ENCODE measurements at places on chromosomes 13 and 19.

DNA sequence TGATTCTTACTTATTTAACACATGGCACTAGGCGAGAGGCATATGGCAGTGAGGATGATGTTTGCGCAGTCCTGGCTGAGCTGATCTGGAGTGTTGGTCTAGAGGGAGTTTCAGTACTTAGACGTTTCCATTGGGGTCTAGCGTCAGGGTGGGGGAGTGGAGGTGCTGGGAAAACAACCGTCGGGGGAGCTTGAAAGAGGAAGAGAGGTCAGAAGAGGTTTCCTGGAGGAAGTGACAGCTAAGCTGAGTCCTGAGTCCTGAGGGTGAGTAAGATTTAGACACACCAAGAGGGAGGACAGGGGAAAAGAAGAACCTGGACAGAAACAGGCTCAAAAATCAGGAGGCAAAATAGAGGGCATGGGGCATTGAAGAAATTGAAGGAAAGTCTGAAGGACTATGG lies 81.4 kb downstream of the ALOX5AP start:
- no peak for DNase-seq

DNA sequence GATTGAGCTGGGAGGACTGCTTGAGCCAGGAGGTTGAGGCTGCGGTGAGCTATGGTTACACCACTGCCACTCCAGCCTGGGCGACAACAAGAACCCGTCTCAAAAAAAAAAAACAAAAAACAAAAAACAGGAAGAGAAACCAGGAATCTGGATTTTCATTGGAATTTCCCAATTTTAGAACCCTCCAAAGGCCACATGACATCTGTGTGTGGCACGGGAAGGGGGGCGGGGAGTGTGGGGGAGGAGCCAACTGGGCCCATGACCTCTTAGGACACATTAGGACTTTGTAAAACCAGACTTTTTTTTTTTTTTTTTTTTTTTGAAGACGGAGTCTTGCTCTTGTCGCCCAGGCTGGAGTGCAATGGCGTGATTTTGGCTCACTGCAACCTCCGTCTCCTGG lies 21.2 kb upstream of the MYDGF start:
- DNase-seq: no peak

DNA sequence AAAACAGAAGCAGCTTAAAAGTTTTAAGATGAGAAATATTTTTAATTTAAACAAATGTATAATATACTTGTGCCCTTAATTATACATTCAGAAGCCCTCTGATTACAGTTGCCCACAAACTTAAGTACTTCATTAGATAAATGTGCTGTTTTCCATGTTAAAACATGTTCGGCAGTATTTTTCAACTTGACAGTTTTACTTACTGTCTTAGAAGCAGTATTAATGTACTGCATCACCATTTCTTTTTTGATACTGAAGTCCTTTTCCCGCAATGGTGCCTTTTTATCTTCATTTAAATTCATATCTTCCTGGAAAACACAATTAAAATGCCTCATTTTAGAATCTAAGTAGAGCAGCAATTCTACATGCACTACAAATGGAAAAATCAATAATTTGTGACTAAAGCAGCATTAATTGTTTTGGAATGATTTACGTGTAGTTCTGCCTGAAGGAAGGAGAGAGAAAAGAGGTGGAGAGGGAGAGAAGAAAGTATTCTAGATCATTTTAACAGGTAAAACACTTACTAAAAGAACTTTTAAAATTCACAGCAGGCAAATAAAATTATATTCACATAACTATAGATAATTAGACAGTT lies 70.2 kb downstream of the DIAPH3 start:
- DNase-seq: no peak

- DNase-seq: no peak
Observed at GRCh38 chr19:47492571-47493377, 8.8 kb upstream of the KPTN start.

DNA sequence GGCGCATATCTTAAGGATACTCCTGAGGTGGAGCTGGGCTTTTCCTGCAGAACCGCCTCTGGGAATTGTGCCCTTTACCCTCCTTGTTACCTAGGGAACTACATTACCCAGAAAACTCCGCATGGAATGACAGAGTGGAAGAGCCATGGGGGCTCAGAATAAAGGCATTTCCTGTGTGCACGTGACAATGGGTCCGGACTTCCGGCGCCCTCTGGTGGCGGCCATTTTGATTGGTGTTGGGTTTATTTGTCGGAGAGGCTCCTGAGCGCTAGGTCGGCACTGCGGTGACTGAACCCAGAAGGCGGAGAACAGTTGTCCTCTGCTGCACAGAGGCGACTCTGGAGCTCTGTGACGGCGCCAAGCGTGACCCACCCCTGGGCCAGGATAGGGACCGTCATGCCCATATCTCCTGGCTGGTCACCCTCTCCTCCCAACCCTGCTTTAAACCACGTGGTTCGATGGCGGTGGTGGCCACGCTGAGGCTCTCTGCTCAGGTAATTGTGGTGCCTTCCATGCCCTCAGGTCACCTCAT lies at the start of gene ZNF587B:
TSS of gene ZNF587B (plus strand) at position 229 of the 532 bp plus-strand sequence. CDS start at position 459, 230 bp downstream.
- DNase-seq: no peak

DNA sequence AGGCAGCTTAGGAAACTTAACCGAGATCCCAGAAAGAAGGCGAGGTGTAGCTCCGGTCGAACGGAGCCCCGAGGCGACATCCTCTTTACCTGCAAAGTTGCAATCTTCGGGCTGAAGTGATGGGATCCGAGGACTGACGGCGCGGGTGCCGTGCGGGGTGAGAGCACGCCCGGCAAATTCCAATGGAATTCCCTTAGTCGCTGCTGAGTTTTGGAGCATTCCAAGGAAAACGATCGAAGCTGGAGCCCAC lies 141 bp downstream of the TRPC4 start:
- DNase-seq: no peak

DNA sequence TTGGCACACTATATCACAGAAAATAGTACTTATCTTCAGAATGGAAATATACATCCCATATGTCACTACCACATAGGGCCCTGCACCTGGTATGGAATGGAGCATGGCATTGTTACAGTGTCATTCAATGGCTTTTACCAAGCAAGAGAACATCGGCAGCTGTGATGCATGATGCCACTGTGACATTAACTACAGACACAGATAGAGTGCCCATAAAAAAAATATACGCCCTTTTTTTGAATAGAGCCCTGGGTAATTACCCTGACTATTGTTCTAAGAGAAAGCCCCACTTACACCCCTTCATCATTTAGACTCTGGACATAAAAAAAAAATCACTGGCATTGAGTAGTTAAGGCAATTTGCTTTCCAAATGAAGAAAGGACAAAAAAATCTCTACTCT lies 320.3 kb downstream of the DNAJC15 start:
- no peak for DNase-seq

- DNase-seq: no peak
Observed at GRCh38 chr13:40181203-40181845, 485.1 kb downstream of the FOXO1 start.

DNA sequence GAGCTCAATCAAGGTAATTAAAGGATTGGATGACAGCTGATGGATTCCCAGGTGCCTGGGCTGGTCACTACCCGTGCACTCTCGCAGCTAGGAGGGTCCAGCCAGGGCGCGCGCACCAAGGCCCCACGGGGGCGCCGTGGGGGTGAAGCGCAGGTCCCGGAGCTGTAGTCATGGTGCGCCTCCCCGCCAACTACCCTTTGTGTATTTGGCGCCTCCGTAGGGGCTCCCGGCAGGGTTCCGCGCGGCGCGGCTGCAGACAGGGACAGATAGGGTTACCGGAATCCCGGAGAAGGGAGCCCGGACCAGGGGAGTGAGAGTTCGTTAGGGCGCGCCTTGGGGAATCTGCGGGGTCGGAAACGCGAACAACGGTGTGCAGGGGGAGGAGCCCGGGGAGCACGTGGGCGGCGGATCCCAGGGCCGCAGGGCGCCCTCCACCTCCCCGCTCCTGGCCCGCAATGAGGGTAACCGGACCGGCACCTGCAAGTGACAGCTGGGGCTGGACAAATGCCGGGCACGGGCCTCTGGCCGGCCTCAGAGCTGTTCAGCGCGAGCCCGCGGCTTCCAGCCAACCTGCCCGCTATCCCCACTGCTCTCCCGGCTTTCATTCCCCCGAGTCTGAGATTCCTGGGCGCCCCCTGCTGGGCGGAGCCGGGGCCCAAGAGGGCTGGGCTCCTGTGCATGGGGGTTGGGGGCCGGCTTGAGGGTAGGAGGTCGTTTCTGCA lies 3.4 kb upstream of the PRAM1 start:
- DNase-seq: peak; percentile 86

- no peak for DNase-seq
Observed at GRCh38 chr19:38405276-38405675, 2.4 kb downstream of the FAM98C start.

- DNase-seq: no peak
Observed at GRCh38 chr19:56838024-56838908, 2.3 kb downstream of the PEG3 start.

DNA sequence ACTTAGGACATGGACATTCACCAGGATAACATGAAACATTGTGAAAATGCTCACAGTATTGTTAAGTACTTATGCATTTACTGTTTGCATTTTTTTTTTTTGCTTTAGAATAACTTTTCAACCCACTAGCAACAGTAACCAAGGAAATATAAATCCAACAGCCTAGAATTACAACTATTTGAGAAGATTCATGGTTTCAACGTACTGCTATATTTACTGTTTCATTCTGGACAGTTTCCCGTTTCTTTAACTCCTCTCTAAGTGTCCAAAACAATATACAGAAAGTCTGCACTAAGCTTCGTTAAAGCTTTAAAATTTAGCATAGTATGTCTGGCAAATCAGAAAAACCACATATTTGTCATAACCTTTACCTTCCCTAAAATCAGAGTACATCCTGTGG lies 2.7 kb downstream of the SMAD9 start:
- DNase-seq: no peak

GRCh38 chr13:51243832-51244231 lies 21.6 kb downstream of the FAM124A start:
- DNase-seq: no peak

GRCh38 chr13:113083402-113084061 lies 22.1 kb upstream of the F7 start:
- DNase-seq: no peak

DNA sequence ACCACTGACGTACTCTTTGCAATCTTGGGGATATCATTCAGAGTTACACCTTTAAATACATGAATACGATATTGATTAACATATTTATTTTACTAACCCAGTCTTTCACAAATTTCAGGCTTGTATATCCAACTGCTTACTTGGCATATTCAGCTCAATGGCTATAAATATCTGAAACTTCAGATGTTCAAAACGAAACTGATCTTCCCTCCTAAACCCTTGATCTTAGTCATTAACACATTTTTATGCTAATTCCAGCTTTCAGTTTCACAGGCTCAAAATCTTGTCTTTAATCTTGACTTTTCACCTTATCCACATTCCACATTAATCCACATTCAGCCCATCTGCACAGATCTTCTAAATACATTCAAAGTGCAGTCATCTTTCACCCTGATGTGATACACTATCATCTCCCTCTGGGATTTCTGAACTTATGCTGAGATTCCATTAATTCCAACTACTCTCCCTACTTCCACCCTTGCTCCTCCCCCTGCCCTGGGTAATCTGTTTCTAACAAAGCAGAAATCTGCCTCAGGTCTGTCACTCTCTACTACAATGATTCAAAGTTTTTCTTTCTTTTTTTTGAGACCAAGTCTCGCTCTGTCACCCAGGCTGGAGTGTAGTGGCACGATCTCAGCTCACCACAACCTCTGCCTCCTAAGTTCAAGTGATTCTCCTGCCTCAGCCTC lies 387.2 kb downstream of the GPC5 start:
- no peak for DNase-seq

GRCh38 chr13:26759907-26760831 lies at the start of gene GPR12:
TSS of gene GPR12 (minus strand) at chr13:26760786. CDS start at chr13:26759827, 959 bp downstream.
- no peak for DNase-seq

- no peak for DNase-seq
Observed at GRCh38 chr13:23776698-23777574, 112.3 kb downstream of the MIPEP start.

GRCh38 chr13:92804346-92804745 lies 422.3 kb upstream of the GPC6 start:
- no peak for DNase-seq

DNA sequence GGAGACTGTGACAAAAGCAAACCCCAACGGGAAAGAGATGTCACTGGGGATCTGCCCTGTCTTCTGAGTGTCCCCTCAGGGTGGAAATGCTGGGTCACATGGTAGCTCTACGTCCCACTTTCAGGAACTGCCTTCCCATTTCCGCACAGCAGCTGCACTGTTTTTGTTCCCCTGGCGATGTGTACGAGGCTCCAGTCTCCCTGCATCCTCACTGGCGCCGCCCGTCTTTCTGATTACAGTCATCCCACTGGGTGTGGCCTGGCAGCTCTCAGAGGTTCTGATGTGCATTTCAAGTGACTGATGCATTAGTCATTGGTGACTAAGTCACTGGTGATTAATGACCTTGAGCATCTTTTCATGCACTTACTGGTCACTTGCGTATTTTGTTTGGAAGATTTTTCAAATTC lies 21.2 kb downstream of the PCID2 start:
- DNase-seq: peak; percentile 74

GRCh38 chr13:38415233-38415632 lies 65.6 kb downstream of the UFM1 start:
- DNase-seq: no peak

DNA sequence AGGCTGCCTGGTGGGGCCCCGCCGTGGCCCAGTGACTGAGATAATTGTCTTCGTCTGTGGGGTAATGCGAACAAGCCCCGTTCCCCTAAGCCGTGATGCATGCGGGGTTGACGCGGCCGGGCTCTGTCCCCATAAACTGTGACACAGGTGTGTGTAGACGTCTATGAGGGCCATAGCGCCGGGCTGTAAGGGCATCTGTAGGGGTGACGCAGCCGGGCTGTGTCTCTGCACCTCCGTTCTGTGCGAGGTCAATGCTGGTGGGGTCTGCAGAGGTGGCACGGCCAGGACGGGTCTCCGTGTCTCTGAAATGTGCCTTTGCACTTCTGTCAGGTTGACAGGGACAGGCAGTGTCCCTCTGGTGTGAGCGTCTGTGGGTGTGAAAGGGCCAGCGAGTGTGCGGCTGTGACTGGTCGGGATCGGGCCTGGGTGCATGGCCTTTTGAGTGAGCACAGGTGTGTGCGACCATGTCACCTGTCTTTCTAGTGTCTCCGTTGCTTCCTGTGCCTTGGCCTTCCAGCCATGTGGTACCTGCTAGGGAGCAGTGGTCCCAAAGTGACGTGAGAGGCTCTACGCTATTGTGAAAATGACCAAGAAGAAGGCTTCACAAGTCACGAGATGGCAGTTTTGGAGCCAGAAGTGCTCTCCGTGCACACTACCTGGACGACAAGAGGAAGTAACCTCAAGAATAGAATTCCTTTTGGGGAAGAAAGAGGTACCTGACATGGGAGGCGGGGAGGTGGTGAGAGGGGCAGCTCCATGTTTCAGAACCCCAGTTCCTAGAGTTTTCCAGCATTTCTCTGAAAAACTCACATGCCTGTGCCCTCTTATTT lies 16.4 kb upstream of the ZNF331 start:
- DNase-seq: no peak

DNA sequence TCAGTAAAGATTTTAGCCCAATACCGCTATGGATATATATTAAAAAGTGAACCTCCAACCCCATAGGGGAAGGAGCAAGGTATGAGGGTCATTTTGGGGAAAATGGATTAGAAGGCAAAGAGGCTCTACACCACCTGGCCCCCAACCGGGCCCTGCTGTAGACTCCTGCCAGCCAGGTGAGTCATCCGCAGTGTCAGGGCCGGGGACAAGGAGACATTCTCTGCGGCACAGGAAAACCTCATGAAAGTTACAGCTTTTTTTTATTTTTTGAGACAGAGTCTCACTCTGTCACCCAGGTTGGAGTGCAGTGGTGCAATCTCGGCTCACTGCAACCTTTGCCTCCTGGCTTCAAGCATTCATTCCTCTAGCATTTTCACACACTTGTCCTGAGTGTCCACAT lies 32.0 kb downstream of the ZFR2 start:
- no peak for DNase-seq

- no peak for DNase-seq
Observed at GRCh38 chr13:113765564-113765910, 6.5 kb downstream of the TMEM255B start.
